ENCODE measurements at places on chromosomes 16 and 17. TPM values are rescaled to one million over a fixed set of nuclear protein-coding genes. Genes with fewer than 3 reads are reported as not detected.

- DNase-seq = peak; percentile 89
These were observed 428 bp upstream of the ANTKMT start for GRCh38 chr16:720447-720989.

DNA sequence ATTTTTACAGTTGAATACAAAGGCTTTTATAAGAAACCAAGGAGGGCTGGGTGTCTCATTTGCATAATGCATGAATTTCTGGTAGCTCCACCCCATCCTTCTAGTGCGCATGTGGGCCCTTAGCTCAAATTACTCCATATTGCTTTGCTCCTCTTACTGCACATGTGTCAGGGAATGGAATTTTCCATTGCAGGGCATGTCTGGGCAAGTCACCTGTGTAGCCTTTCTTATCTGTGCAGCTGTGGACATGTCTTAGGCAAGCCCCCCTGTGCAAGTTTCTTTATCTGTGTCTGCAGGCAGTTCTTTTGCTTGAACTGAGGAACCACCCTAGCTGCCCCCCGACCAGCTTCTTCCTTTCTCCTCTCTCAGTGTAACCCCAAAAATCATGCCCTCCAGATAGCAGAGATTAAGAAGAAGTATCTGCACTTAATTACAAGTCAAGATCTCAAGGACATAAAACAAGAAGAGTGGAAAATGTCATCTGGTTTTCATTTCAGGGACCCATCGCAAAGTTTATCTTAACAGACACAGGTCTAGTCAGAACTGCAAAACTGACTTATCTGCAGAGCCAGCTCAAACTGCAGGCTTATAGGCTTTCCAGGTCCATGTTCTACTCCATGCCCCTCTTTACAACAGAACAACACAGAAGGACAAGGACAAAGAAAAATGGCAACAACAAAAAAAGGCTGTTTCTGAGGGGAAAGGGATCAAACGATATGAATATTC, 137.9 kb upstream of the HS3ST4 start:
- no peak for DNase-seq

DNA sequence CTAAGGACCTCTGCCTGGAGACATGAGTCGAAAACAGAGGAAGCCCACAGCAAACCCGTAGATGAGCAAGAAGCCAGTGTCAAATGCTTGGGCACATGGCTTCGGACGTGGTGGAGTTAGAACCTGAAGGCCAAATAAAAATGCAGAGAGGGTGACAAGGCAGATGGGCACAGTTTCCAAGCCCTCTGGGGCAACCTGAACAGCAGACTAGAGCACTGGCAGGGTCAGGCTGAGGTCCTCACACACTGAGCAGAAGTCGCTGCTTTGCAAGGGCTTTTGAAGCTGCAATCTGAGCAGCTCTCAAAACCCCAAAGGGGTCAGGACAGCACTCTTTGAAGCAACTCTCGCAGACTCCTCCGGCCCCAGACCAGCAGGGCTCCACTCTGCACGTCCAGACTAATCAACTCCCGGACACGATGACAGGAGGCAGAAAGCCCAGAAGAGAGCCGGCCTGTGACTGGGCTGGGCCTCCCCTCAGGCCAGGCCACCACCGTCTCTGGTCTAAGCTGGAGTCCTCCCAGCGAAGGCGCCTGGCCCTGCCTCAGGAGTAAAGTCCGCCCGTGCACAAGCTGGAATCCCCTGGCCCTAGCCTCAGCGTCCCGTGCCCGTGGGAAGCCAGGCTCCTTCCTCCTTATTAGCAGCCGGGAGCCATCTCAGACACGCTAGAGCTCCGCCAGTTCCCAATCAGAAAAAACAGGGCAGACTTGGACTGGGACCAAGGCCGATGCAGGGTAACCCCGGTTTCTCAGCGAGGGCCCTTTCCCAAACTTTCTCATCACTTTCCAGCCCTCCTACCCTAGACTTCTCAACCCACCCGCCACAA, 924 bp downstream of the SMARCD2 start:
- DNase-seq = peak; percentile 61

DNA sequence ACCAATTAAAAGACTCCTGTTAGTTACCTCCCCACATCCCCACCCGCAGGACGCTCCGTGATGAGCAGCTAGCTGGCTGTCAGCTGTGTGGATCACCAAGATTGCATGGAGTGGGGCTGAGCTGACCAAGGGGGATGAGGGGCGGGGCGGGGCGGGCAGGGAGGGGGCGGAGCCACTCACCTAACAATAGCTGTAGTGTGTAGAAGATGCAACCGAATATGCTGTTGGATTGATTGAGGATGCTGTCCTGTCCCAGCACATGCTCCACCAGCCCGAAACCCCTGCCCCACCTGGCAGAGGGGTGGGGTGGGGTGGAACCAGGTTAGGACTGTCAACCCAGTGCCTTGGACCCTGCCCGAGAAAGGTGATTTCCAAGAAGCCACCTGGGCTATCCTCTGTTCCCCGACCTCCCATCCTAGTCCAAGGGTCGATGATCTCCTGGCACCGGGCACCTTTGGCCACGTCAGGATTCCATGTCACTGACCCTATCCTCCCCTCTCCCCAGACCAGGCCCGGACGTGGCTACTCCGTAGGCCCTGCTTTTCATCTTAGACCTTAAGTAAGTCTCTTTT, 1.4 kb downstream of the VKORC1 start:
- DNase-seq = peak; percentile 53

- peak; percentile 27 for DNase-seq
These were observed 19.9 kb upstream of the GPATCH8 start for GRCh38 chr17:44522883-44523671.

- no peak for DNase-seq
These were observed 6.7 kb upstream of the GOSR2 start for GRCh38 chr17:46916211-46916610.

DNA sequence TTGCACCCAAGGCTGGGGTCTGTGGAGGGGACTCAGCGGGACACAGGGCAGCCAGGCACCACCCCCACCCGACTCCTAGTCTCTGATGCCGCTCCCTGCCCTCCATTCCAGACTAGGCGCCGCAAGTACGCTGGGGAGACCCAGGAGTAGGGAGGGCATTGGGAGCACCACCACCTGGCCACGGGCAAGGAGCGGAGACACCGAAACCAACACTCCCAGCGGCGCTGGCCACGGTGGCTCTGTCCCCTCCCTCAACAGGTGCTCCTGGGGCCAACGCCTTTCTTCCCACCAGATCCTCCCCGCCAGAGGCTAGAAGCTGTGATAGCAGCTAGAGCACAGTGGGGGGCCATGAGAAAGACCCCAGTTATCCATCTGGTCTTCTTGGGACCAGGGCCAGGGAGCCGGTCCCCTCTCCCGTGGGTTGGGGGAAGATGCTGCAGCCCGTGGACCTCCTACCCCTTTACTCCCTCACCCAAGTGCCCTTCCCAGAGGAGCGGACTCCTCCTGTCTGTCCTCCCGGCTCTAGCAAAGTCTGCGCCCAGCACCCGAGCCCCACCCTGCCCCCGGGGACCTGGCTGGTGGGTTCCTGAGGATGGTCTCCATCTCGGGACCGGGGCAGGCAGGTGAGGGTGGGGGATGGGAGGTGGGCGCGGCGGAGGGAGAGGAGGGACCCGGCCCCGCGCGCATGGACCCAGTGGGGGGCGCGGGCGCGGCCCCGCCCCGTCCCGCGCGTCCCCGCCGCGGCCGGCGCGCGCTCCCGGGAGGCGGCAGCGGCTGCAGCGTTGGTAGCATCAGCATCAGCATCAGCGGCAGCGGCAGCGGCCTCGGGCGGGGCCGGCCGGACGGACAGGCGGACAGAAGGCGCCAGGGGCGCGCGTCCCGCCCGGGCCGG, at the start of gene SYNGR3:
Gene SYNGR3 (plus strand): TSS at position 762 of the 892 bp plus-strand sequence. CDS start 133 bp downstream, outside the sequence.
- no peak for DNase-seq

GRCh38 chr16:30570636-30571444, 674 bp downstream of the ZNF688 start:
- peak; percentile 68 for DNase-seq

DNA sequence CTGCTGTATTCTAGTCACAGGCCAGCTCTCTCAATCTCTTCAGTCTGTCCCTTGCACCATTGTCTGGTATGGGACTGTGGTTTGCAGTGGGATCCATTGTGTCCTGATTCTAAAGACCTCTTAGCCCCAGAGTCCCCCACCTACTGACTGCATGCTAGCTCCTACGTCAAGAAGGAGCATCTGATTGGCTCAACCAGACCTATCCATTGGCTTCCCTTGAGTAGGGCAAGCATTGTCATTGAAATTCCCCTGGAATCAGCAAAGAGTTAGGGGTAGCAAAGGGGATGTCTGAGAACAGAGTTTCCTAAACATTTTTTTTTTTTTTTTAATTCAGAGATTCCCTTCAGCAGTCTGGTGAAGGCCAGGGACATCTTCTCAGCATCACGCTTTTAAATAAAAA, 175.3 kb upstream of the MPHOSPH6 start:
- no peak for DNase-seq

GRCh38 chr16:86424398-86424797, 85.9 kb upstream of the FOXF1 start:
- DNase-seq = no peak

DNA sequence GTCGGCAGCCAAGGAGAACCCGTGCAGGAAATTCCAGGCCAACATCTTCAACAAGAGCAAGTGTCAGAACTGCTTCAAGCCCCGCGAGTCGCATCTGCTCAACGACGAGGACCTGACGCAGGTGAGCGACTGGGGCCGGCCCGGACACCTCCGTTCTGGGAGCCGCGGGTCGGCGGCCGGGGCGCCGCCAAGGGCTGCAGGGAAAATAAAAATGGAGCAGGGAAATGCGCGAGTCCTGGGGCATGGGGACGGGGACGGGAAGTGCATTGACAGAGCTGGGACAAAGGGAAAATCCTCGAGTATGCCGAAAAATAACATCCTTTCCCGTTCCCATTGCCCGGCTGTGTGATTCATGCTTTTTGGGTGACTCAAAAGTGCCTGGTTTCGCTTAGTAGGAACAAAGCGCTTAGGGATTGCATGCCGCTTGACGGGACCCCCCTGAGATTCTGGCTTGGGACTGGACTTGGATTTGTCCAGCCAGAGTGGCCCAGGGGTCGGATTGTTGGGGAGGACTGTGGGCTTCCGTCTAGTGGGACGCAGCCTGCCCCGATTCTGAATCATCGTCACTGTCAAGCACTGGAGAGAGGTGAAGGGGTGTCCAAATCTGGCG, 699 bp downstream of the MPRIP start:
- DNase-seq = no peak

Gene DUXB
- total RNA-seq = not detected

Gene ASPA
- 4.4 TPM for total RNA-seq

Gene FBXW10
- total RNA-seq = 0.31 TPM

Data from tongue (tissue), 3 donors.